ENCODE measurements at places on chromosomes 16 and 17. TPM values are rescaled to one million over a fixed set of nuclear protein-coding genes. Genes with fewer than 3 reads are reported as not detected.

Gene SLC16A6
- 0.64 TPM for polyA plus RNA-seq

Gene NPB
- polyA plus RNA-seq, result not detected

Gene VASN
- polyA plus RNA-seq, result 25.1 TPM

Gene MED13
- polyA plus RNA-seq, result 33.2 TPM

Gene FOXF1
- polyA plus RNA-seq, result not detected

Gene FA2H
- not detected for polyA plus RNA-seq

Gene TBC1D3I
- not detected for polyA plus RNA-seq

Gene KRTAP2-2
- polyA plus RNA-seq, result not detected

Gene HEATR9
- polyA plus RNA-seq, result not detected

Gene HID1
- 4.6 TPM for polyA plus RNA-seq

Measured in muscle of back (tissue), 13 donors.